Endothelial cell of coronary artery (primary cell): ENCODE measurements at places on chromosomes 4 and X. TPM values are rescaled to one million over a fixed set of nuclear protein-coding genes. Genes with fewer than 3 reads are reported as not detected.

Gene PRSS12
- total RNA-seq, result 0.09 and 0.56 TPM in 2 replicates

Gene NDP
- 0.19 and 1.3 TPM in 2 replicates for total RNA-seq

Gene SPINK2
- total RNA-seq, result not detected in 2 replicates

Gene DMRTC1
- not detected in 2 replicates for total RNA-seq

Gene SSX2
- not detected in 2 replicates for total RNA-seq

Gene GSX2
- not detected in 2 replicates for total RNA-seq

Gene GPRASP1
- total RNA-seq, result 0.99 and 2.2 TPM in 2 replicates

Gene GLRA3
- total RNA-seq, result not detected in 2 replicates

Gene SPIN2A
- total RNA-seq, result 0.18 and 0.19 TPM in 2 replicates

Gene FGF16
- 0.99 and 5.2 TPM in 2 replicates for total RNA-seq

Gene CXCL1
- 19.2 and 33.4 TPM in 2 replicates for total RNA-seq

Gene NWD2
- not detected in 2 replicates for total RNA-seq

Gene MAGEA10
- total RNA-seq, result not detected in 2 replicates

Gene HTN1
- not detected in 2 replicates for total RNA-seq

Gene CTAG2
- not detected in 2 replicates for total RNA-seq

Gene MAP7D2
- total RNA-seq, result 0.36 TPM in 1 of 2 replicates, not detected in the other

Gene PLK4
- 6.8 and 18.1 TPM in 2 replicates for total RNA-seq

Gene SPATA4
- 0.09 TPM in 2 replicates for total RNA-seq

Gene CXorf66
- not detected in 2 replicates for total RNA-seq

Gene RPS6KA3
- total RNA-seq, result 73.6 and 96.4 TPM in 2 replicates

Gene CT45A2
- total RNA-seq, result not detected in 2 replicates

Gene RHOH
- total RNA-seq, result not detected in 2 replicates

Gene PCDH10
- total RNA-seq, result 11.1 and 15.1 TPM in 2 replicates

Gene PPP4R3C
- total RNA-seq, result not detected in 2 replicates

Gene BMX
- total RNA-seq, result 148 and 192 TPM in 2 replicates

Gene TMEM255A
- under 0.01 TPM in 1 of 2 replicates, not detected in the other for total RNA-seq
